ENCODE measurements at places on chromosomes 4 and X.

- DNase-seq: no peak
Observed at GRCh38 chrX:116618546-116618945, 155.8 kb upstream of the CT83 start.

DNA sequence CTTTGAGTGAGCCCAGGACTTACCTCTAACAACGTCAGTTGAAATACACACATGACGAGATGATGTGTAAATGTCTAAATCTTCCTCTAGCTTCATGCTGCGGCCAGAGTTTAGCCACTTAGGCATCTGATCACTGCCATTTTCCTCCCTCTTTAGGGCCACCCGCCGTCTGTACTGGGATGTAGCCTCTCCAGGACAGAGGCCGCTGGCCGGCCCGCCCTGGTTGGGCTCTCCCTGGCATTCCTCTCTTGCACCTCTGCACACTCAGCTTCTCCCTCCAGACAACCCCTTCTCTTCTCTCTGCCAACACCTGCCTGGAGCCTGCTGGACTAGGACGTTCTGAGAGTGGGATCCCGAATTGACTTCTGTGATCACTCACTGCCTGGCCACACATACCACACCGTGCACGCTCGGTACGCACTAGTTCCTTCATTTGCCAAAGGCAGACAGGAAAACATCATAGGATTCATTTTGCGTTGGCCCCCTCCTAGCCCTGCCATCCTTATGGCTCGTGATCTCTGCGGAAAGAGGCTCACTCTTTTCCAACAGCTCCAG, 33.6 kb downstream of the RNF212 start:
- no peak for DNase-seq

DNA sequence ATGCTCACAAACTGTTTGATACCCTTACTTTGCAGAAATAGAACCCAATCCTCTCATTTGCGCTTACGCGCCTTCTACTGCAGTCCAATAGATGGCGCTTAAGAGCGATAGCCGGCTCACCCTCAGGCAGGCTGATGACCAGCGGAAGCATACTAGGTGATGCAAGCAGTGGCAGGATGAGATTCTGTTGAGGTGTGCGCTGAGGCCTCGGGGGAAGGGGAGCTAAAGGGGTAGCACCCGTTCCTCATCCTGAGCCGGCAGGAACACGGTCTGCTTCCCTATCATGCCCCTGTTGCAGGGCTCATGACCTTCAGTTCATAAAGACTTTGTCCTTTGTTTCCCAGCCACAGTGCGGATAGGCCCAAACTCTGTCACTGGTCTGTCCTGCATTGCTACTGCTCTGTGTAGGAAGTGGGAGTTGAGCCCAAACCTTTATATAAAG, 628.9 kb downstream of the TLL1 start:
- DNase-seq: no peak

DNA sequence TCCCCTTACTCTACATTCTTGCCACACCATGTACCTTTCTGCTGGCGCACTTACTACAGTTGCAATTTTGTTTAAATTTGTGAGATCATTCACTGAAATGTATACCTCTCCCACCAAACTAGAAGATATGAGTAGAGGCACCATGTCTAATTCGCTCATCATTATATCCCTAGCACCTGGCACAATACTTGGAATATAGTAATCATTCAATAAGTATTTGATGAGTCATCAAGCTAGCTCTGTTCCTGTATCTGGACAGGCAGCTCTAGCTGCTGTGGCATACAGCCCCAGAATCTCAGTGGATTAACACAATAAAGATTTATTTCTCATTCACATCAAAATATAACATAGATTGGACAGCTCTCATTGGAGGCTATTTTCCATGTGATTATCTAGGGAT, 245.9 kb downstream of the IDS start:
- no peak for DNase-seq

GRCh38 chr4:137614491-137614890, 82.2 kb upstream of the PCDH18 start:
- no peak for DNase-seq

DNA sequence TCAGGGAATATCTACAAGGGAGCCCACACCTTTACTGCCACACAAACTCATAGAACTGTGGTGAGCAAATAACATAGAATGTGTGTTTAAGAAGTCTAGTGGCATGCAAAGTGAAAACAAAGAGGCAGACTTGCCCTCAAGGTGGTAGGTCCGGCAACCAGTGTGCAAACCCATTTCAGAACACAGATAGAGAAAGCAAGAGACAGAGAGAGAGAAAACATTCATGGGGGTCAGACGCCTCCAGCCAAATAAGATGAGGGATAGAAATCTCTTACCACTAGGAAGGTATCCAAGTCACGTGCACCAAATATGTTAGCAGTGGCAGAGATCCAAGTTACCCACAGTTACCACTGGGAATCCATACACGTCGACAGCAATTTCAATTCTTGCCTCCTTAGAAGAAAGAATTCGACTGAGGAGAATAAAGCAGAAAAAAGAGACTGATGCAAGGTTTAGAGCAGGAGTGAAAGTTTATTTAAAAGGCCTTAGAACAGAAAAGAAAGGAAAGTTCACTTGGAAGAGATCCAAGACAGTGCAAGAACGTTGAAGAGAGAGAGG, 252.8 kb downstream of the NAP1L3 start:
- no peak for DNase-seq

DNA sequence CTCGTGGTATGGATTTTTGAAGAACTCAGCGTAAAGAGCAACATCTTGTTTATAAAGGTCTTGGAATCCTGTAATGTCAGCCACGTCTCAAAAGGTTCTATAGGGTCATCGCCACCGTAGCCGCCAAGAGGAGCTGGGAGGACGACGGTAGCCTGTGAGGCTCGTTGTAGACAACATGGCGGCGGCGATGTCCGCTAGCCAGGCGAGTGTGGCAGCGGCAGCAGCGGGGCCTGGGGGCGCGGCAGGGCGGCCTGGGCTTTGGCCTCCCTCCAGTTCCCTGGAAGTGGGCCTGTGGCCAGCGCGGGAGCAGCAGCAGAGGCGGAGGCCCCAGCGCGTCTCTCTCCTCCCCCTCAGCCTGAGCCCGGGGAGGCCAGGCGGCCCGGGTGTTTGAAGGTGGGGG, 143.5 kb upstream of the PBDC1 start:
- no peak for DNase-seq

DNA sequence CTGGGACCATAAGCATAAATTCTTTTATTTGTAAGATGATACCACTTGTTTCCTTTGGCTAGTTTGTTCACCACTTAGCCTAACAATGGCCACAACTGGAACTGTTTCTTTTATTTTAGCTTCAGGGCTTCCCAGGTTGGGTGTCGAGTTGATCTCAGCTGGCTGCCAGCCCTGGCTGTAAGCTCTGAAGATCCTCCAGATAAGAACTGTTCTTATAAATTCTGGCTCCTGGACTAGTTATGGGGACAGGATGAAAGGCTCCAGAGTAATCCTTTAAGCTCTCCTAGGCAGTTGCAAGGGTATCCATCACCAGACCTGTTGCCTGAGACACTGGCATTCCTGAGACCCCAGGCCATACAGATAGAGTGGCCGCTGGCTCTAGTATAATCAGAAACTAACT, 129.4 kb upstream of the ACSL4 start:
- no peak for DNase-seq

DNA sequence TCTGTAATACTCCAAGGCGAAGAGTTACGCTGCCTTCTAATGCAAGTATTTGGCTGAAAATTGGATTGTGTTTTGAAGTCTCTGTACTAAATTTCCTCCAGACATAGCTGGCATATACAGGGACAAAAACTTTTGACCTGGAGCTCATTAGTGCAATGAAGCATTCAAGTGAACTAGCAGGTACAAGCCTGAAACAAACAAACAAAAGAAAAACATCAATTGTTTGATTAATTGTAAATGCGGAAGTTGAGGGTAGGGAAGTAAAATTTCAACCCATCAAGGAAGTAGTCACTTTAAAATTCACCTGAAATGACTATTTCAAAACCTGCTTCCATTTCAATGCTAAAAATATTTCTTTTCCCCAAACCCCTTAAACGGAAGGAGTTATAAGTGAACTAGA, 516.3 kb upstream of the ATOH1 start:
- no peak for DNase-seq

DNA sequence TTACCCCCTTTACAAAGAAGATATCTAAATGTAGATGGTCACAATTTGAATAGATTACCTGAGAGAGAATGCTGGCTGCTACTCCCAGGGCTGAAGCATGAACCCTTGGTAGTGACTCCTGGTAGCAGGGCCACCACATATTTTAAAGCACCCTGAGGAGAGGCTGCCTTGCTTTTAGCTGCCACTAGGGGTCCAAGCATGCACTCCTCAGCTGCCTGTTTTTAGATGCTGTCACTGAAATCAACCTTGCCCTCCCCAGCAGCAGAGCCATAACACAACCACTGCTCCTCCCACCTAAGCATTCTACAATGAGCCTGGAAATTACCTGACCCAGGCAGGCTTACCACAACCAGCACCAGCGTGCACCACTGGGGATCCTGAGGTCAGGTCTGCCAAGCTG, 850.9 kb downstream of the FAM133A start:
- DNase-seq: no peak

DNA sequence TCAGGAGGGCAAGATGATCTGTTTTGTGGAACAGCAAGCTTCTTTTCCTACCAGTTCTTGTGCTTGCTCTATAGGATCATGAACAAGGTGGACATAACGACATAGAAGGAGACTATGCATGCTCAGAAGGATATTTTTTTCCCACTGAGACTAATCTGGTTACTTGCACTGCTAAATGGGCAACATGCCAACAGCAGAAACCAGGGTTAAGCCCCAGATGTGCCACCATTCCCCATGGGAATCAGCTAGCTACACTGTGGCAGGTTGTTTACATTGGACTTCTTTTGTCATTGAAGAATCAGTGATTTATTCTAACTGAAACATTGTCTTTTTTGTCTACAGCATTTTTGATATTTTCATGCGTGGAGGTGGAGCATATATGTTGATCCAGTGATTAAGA, 165.6 kb downstream of the C4orf33 start:
- DNase-seq: no peak

DNA sequence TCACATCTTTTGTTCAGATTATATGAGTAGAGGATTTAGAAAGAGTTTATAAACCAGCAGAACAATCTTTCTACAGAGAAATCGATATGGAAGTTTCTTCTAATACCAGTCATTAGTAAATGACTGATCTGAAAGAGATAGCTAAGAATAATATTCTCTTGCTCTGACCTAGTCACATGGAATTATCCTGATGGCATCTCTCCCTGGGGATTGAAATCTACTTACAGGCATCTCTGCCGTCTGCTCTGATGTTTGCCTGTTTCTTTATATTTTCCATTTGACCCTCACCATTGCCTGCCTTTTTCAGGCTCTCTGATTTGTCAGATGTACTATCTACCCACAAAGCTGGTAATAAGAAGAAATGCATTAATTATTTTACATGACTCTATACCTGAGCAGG, 1157.3 kb downstream of the PCDH7 start:
- no peak for DNase-seq
